ENCODE measurements at places on chromosomes 5 and 9.

GRCh38 chr5:180526269-180526668 is 32.1 kb downstream of the CNOT6 start:
- no peak for DNase-seq

- no peak for DNase-seq
These were observed 32.2 kb downstream of the ACER2 start for GRCh38 chr9:19440823-19441580.

GRCh38 chr5:59673438-59674058 is 220.0 kb downstream of the PDE4D start:
- DNase-seq = no peak

DNA sequence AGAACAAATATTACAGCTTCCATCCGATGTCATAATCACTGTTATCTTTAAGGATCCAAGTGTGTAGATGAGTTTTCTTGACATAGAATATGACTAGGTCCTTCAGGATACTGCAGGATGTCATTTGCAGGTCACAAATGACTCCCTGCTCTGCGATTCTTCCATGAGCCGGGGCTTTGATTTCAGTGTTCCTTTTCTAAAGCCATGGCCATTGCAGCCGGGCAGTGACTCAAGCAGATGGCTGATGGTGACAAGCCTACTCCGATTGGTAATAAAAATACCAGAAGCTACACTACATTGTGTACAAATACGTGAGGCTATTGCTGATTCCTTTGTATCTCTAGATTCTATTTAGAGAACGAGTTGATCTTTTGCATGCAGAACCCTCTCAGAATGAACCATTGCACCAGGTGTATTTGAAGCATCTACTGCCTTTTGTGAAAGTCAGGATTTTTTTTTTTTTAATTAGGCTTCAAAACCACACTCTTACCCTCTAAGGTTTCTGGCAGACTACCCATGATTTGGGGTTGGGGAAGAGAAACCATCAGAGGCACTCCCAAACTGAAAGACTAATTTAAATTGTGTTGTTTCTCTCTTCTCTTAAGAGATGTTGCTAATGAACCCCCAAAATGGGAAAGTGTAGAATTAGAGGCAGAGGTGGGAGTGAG is 271.0 kb upstream of the ADRA1B start:
- no peak for DNase-seq

DNA sequence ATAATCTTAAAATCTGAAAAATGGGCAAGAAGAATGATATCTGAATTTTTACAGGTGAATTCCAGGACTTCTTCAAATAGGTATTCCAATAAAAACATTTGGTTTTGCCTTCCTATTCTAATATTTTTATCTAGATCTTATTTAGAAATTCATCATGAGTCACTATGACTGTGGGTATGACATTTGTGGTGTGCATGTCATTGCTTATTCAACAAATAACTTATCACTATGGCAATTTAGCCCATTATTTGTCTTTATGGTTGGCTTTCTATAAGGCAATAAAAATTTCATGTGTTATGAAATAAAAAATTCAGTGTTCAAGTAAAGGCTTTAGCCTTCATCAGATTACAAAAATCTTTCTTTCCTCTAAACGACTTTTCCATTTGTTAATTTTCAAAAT is 1139.6 kb upstream of the NUDT12 start:
- DNase-seq = no peak

- no peak for DNase-seq
These were observed 10.4 kb downstream of the CCDC127 start for GRCh38 chr5:207599-207998.

GRCh38 chr9:7129391-7129790 is 371.6 kb downstream of the KDM4C start:
- no peak for DNase-seq

GRCh38 chr5:168182269-168182668 is 109.2 kb upstream of the WWC1 start:
- no peak for DNase-seq

DNA sequence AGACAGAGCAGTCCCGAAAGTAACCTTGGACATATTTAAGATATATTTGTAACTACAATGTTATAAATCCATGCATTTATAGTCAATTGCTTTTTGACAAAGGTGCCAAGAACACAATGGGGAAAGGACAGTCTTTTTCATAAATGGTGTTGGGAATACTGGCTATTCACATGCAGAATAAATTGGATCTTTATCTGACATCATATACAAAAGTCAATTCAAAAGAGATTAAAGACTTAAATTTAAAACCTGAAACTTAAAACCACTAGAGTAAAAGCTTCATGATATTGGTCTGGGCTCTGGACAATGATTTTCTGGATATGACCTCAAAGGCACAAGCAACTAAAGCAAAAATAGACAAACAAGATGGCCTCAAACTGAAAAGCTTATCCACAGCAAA is 950.7 kb upstream of the TYRP1 start:
- no peak for DNase-seq

GRCh38 chr9:13278023-13278367 is 1.5 kb downstream of the MPDZ start:
- DNase-seq = no peak

GRCh38 chr9:82923092-82923911 is 139.6 kb downstream of the RASEF start:
- DNase-seq = no peak

- DNase-seq = no peak
These were observed 339.8 kb downstream of the AGTPBP1 start for GRCh38 chr9:85401998-85402397.

DNA sequence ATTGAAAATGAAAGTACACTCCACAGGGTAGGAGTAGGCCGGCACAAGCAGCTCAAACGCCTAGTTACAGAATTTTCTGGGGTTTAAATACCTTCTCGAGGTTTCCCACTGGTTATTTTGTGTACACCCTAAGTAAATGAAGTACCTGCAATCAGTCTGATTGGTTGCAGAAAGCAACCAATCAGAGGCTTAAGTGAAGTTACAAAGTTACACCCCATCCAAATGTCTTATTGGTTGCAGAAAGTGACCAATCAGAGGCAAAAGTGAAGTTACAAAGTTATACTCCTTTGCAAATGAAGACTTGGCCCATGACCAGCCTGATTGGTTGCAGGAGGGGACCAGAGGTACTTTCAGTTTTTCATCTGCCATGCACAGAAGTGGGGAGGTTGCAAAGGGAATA is 33.2 kb upstream of the ERAP2 start:
- DNase-seq = no peak

DNA sequence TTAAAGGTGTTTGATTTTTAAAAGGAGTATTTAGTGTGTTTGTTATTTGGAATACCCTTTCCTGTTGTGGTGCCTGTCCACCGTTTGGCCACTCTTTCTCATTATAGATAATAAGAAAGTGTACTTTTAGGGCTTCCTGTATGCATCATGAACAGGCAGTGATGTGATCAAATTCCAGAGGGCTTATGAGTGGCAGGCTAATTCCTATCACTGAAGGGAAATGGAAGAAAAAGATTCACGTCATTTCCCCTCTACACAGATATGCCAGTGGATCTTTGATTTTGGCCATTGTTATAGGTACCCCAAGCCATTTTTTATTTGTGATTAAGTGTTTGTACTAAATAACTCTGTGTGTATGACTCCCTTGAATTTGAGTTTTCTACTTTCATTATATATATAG is 37.1 kb downstream of the RPS6 start:
- DNase-seq = no peak

DNA sequence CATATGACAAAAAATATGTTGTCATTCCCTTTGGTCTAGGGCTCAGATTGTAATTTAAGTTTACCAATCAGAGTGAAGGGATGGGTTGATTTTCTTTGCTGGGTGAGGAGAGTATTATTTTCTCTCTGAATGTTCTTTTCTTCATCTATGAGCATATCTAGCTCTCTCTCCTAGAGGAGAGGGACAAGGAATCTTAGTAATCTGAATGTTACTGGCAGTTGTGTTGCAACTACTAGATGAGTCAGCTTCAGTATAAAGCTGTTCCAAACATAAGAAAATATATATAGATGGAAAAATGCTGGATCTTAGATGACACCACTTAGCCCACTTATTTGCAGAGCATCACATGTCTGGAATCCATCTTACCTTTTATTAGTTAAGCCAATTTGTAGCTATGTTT is 259.3 kb downstream of the TUSC1 start:
- DNase-seq = no peak

- no peak for DNase-seq
These were observed 14.5 kb upstream of the SLC2A6 start for GRCh38 chr9:133493428-133493827.

DNA sequence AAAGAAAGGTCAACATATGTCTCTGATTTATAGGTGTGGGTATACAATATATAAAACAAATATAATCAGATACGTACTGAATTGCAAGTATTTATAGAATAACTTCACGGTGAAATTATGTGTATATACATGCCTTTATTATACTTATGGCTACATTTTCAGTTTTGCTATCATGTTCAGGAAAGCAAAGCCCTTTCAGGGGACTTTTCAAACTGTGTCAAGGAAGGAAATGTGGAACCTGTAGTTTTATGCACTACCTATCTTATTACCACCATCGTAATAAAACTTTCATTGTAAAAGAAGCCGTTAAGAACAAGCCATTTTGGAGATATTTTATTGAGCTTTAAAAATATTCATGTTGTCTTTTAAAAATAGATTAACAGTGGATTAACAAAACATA is 257.2 kb downstream of the PJA2 start:
- no peak for DNase-seq

- DNase-seq = no peak
These were observed 2371.8 kb upstream of the ACO1 start for GRCh38 chr9:30012622-30013021.

DNA sequence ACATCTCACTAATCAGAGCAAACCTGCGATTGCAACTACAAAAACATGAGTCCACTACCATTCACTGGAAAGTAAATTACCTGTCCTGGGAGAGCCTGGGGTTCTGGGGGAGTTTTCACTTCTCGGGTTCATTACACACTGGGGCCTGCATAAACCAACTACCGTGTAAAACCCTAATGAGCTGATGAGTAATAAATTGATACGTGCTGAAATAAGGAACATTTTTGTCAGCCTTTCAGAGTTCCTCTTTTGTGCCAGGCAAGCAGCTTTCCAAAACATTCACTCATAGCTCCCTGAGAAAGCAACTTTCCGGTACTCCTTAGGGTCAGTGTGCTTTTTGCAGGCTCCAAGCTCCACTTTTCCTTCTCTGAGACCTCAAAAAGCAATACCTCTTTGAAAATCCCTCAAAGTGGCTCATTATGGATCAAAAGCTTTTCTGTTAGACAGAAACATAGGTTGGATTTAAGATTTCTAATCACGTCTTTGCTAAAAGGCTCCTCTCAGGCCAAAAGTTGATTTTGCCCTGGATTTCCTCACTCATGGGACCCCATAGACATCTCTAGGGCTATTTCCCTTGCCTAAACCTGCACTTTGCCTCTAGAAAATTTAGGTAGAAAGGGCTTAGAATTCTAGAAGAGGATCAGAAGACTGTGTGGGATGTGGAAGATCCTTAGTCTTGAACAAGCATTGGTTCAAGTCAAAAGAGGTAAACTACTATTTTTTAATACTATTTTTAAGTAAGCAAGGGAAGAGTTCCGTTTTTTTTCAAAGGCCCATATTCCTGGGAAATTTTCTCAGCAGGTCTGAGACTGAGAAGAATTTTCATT is 74.8 kb downstream of the ST8SIA4 start:
- no peak for DNase-seq

DNA sequence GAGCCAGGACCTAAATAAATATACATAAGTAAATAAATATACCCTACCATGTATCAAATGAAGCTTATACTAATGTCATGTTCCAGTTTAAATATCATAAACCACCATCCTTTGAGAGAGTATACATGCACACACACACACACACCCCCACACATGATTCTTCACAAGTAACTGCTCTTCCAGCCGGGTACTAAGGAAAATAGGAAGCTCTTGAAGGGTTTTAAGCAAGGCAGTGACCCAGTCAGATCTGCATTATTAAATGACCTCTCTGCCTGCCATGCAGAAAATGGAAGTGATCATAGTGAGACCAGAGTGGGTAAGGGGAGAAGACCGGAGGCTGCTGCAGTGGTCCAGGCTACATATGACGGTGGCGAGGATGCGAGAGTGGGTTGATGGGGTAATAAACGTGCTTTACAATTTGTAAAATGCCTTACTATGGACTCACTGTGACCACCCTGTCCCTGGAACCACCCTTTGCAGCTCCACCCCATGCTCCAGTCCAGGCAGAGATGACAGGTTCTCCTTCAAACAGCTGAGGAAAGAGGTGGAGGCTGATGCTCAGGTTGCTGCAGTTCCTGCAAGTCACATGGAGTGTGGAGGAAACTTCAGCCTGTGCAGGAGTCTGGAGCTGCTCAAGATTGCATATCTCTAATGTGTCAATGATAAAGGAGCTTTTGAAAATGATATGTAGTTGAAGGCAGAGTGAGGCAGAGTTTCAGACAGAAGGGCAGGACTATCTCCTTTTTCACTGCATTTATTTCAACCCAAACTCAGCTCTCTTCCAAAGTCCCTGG is 38.8 kb upstream of the NDFIP1 start:
- no peak for DNase-seq

- no peak for DNase-seq
These were observed 191.4 kb downstream of the FRMD3 start for GRCh38 chr9:83346655-83347420.

DNA sequence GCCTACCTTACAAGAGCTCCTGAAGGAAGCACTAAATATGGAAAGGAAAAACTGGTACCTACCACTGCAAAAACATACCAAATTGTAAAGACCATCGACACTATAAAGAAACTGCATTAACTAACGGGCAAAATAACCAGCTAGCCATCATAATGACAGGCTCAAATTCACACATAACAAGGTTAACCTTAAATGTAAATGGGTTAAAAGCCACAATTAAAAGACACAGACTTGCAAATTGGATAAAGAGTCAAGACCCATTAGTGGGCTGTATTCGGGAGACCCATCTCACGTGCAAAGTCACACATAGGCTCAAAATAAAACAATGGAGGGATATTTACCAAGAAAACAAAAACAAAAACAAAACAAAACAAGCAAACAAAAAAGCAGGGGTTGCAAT is 49.4 kb downstream of the POU5F2 start:
- DNase-seq = no peak

DNA sequence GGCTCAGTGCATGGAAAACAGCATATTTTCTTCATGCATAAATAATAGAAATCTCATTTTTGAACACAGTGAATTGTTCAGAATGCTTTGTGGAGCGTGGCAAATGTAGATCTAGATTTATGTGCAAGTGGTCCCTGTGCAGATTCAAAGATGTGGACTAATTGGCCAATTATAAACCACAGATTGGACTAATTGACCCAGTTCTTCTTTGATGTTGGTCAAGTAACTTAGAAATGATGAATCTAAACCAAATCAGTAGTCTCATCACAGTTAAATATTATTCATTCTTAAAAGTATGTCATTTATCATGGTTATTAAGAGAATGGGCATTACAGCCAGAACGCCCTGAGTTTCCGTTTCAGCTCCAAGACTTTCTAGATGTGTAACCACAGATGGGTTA is 11.7 kb upstream of the PDE4D start:
- no peak for DNase-seq

GRCh38 chr9:37105234-37105633 is 15.1 kb upstream of the ZCCHC7 start:
- no peak for DNase-seq
